ENCODE measurements at places on chromosomes 1 and 21.

- no peak for DNase-seq
Measured at GRCh38 chr1:26597629-26598039, 68.1 kb downstream of the RPS6KA1 start.

GRCh38 chr1:41622402-41622801 is 137.9 kb upstream of the EDN2 start:
- DNase-seq = no peak

GRCh38 chr1:12594966-12595756 is 22.8 kb downstream of the DHRS3 start:
- peak; percentile 22 for DNase-seq

DNA sequence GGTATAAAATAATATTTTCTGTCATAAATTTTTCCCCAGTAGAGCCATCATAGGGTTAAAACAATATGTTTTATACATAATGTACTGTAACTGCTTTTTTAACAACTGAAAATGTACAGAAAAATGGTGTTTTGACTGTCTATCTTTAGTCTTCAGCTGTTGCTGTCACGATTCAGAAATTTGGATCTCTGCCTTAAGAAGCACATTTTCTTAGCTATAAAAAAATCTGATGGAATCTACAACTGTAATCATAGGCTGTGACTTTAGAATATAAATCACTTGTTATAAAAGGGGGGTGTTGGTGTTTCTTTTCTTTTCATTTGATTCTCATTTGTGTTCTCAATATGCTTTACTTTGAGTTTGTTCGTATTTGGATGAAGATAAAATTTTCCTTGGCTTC is 187.5 kb downstream of the PDE4B start:
- no peak for DNase-seq

DNA sequence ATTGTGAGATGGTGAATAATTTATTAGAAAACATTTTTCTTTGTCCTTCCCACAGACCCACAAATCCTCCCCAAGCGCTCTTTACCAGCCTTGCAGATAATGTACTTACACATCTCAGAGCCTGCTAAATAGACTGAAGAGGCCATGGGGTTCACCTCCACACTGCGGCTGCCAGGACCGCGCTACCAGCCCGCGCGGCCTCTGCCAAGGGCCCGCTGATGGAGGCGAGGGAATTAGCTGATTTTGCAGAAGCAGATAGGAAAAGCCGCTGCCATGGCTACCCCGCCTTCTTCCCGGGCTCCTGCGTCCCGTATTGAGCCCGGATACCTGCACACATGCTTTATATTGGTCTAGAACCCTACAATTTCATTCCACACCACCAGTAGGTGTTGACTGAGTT is 248.0 kb upstream of the FOXD3 start:
- no peak for DNase-seq

DNA sequence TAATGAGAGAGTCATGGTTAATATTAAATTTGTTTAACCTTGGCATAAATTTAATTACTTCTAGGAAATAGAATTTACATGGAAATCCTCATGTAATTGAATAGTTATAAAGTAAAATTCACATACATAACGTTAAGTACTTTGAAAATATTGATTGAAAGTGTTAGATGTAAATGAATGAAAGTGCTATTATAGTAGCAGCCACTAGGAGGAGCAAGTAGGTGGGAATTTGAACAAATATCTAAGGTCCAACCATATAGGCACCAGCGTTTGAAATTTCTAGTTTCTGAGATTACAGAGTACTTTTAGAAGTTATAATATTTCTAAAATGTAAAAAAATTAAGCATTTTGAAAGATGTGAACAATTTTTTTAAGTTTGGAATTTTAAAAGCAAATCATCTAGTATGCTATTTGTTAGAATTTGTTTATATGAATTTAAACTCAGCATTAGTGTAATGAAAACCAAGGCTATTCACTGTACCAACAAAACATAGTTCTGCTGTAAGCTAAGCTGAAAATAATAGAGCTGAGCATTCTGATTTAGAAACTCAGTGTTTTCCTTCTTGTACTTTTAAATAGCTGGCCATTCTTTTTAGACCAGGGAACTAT is 3.3 kb downstream of the B3GALT2 start:
- no peak for DNase-seq

DNA sequence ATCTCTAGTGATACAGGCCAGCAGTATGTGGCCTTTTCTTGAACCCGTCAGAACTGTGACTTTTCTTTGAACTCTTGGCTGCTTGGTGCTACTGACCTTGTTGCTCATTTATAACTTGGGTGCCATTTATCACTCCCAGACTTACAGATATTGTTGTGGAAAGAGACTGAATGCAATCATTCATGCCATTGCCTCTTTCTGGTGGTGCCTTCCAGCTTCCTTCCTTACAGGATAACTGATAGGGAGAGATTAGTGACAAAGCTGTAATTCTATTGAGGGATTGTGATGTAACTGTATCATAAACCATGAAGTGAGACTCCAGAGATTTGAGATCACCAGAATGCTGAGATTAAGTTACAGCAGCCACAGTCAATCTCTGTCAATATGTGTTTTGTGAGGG is 256.5 kb downstream of the USP25 start:
- no peak for DNase-seq

DNA sequence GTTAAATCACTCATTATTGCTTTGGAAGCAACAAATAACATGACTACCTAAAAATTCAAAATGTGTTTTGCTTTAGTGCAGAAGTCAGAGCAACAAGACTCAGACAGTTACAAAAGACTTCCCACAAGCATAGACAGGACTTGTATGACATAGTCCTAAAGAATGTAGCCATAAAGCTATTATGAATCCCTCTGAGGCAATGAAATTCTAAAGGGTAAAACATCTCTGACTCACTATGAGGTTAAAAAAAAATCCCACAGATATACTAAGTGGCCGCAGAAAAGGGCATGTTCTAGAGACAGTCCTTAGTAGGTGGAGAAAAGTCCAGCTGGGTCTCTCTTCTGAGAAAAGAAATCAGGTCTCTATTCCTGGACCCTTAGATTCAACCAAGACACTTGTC is 4.9 kb downstream of the PRKAB2 start:
- DNase-seq = no peak

GRCh38 chr1:27513958-27514357 is 24.0 kb upstream of the WASF2 start:
- DNase-seq = no peak

DNA sequence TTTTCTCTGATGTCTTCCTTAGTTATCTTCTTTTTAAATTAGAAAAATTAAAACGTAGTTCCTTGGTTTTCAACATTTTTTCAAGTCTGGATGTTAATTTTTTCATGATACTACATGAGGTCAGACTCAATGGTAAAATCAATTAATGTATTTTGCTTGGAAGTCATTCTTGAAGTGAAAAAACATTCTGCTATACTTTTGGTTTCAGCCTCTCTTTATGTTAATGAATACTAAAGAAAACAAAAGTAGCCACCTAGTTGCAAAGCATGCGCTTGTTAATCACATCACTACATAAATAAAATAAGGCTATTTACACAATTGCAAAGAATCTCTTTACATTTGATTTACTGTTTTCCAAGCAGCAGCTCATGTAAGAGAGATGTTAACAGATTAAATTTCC is 170.4 kb downstream of the LIPI start:
- DNase-seq = no peak

DNA sequence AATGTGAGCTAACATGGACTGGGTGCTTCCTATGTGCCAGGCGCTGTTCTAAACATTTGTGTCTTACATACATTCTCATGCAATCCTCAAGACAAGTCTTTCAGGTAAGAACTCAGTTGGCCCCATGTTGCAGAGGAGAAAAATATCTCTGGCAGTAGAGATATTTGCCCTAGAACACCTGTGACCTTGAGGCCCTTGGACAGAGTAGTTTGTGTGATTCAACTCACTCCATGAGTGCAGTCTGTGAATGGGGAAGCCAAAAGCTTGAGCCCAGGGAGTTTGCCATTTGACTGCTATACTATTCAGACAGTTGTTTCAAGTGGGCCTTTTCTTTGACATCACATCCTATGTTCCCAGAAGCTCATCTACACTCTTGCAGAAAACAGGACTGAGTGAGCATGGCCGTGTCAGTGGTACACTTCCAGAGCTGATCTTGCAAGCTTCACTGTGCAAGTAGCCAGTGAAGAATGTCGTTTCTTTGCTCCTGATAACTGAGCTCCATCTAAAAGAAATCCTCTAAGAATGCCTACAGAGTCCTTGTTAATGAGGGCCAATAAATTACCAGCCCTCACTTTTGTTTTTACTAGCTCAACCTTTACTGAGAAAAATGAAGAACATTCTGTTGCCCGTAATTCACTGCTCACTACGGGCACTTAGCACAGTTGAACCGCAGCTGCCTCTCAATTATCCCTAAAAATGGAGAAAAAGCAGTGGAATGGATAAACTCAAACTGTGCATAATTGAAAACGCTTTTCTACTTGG is 98.7 kb upstream of the C8B start:
- DNase-seq = no peak

- DNase-seq = no peak
Measured at GRCh38 chr1:228697207-228698016, 37.9 kb upstream of the RHOU start.

DNA sequence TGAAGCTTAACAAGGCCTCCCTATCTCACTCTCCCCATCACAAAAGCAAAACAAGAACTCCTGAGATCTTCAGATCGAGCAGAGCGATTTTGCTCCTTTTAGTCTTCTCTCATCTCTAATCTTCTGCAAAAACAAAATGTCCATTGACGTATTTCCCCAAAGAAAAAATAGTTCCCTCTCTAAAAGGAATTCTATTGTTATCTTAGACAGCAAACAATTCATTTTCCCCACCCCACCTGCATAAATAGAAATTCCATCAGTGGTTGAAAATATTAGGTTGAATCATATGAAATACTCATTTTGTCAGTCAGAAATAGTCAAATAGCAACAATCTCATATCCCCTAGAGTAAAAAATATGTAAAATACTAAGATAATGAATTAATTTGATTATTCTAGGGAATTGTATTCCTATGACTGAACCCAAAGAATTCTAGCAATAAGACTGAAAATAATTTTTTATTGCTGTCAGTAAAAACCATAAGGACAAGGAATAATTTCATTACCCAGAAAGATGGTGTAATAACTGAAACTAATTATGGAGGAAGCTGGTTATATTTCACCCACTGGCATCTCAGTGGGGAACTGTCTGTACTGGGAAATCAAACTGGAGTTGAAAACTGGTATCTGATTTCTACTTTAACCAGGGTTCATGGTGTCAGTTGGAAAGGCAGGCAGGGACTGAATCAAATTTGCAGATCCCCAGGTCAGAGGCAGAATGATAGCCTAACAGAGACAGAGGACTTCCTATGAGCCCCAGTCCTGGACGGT is 51.3 kb downstream of the RHOU start:
- DNase-seq = no peak

GRCh38 chr1:247471445-247472016 is 13.6 kb upstream of the OR2B11 start:
- DNase-seq = no peak
